ENCODE measurements at places on chromosomes 7 and 10.

- DNase-seq, result no peak
Observed at GRCh38 chr10:2686691-2687090, 380.7 kb upstream of the PFKP start.

- DNase-seq, result no peak
Observed at GRCh38 chr10:108388706-108389105, 1224.2 kb upstream of the SORCS1 start.

DNA sequence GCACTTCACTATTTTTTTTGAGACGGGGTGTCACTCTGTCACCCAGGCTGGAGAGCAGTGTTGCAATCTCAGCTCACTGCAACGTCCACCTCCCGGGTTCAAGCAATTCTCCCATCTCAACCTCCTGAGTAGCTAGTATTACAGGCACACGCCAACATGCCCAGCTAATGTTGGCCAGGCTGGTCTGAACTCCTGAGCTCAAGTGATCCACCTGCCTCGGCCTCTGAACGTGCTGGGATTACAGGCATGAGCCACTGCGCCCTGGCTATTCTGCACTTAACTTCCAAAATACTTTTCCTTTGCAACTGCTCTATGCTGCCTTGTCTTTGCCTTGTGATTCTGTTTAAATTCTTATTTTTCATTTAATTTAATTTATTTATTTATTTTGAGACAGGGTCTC is 67.0 kb upstream of the ZNF479 start:
- DNase-seq, result no peak

- peak; percentile 94 for DNase-seq
Observed at GRCh38 chr7:1503816-1504775, at the start of gene INTS1. Gene INTS1, minus strand, starts transcription at chr7:1504389. Its CDS starts 429 bp downstream, at chr7:1503960.

Data from heart left ventricle (tissue), 16 donors.